Left ventricle myocardium superior (tissue), 1 donor: ENCODE measurements at places on chromosomes 7 and 10.
A peak's percentile ranks its signal among the peaks of the same experiment; 100 is the strongest.

- DNase-seq = peak; percentile 37
Observed at GRCh38 chr10:22022257-22023032, 18.9 kb upstream of the DNAJC1 start.

DNA sequence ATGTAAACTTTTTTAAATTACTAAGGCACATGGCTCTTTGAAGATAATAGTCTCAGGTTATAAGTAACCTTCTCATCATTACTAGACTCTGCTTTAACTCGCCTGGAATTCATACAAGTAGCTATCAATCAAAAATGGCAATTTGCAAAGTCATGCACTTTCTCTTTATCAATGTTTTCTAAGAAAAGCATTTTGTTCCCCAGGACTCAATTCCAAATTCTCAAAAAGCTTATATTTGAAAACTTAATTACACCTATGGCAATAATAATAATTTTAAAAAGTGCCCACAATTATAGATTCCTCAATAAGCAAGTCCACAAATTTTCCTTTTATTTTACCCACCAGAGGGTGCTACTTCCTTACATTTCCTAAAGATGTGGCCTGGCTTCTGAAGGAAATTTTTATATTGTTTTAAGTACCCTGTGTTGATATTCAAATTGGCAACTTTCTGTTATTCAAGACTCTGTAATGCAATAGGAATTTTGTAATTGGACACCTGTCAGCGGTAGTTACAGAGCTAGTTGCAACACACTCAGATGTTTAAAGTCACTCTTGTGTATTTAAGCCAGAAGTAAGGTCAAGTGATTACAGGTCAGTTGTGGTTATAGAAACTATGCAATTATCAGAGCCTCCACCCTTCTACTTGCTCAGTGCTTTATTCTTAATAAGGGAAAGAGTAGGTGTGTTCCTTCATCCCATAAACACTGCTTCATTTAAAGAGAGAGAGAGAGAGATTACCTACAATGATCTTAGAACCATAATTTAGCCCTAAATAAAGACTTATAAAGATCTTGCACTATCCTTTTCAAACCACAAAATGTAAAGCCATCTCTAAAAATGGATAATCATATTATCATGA lies 47.1 kb upstream of the HYAL4 start:
- no peak for DNase-seq

DNA sequence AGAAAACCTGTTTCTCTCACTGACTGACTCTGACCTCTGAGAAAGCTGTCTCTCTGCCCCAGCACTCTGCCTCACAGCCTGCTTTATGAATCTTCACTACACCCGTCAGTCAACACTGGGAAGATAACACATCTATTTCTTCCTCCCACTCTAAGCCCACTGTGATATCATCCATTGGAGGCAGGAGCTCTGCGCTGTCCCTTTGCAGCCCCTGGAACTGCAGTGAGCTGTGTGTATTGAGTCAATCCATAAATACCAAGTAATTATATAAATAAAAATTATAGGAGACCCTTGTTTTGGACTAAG lies 17.2 kb upstream of the FXYD4 start:
- no peak for DNase-seq

DNA sequence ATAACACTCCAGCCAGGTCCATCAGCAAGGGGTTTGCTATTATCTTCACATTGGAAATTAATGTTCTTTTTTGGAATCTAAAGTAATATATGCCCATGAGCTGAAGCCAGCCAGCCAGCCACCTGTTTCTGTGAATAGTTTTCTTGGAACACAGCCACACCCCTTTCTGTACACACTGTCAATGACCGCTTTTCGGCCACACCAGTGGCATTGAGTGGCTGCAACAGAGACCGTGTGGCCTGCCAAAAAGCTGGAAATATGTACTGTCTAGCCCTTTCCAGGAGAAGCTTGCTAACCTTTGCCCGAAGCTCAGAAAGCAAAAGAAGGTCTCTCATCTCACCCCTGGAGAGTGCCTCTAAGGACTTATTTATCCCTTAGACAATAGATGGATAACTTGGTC lies 98.5 kb upstream of the NPS start:
- DNase-seq = no peak

GRCh38 chr10:47146572-47146971 lies 153.4 kb upstream of the GDF10 start:
- no peak for DNase-seq

GRCh38 chr10:89062861-89063260 lies 72.3 kb downstream of the FAS start:
- DNase-seq = peak; percentile 75

DNA sequence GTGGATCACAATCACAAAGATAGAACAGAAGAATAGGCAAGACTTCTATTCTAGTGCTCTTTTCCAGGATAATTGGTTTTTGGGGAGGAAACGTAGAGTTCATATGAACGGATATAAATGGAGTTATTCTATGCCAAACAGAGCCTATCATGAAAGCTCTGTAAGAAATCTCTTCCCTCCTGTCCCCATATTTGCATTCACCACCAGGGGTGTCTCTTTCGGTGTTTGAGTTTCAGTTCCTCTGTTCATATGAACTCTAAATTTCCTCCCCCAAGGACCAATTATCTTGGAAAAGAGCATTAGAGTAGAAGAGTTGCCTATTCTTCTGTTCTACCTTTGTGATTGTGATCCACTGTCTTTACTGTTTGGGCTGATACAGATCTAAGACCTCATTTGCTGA lies 48.3 kb upstream of the CDC14C start:
- DNase-seq = no peak

DNA sequence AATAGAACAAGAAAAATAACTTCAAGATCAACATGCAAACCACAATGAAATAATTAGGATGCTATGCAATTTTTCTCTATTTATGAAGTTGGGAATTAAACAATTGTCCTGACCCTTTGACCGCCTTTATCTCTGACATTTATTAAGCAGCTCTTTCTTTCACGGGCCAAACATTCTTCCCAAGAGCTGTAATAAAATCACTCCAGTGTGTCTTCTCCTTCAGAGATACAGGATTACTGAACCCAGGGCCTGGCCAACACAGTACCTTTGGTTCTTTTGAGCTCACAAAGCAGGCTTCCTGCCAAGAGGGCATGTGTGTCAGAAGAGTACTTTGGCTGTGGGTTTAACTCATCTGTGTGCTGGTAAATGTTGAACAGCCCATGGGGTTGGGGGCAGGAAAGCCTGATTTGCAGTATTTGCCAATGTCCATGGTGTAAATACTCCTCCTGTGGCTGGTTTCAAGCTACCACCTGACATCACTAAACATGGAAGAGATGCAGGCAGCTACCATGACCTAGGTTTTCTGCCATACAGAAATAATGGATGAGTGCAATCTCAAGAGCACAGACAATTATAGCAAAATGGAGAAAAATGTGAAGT lies 121.7 kb downstream of the FANK1 start:
- no peak for DNase-seq

- DNase-seq = no peak
Observed at GRCh38 chr7:42471573-42472174, 234.7 kb upstream of the GLI3 start.

DNA sequence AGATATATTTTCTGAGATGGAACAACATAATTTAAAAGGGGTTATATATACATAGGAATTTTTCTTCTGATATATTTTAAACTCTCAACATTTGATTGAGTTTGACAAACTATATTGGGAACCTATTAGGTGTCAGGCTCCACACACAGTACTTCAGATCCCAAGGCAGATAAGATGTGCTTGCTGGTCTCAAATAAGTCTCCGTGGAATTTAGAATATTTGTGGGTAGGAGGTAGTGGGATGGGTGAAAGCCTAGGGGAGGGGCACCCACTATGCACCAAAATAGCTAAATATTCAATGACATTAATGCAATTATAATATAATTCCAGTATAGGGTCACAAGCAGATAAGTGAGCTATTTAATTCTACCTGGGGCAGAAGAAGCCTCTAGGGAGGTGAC lies 81.5 kb downstream of the ARL4A start:
- DNase-seq = no peak

DNA sequence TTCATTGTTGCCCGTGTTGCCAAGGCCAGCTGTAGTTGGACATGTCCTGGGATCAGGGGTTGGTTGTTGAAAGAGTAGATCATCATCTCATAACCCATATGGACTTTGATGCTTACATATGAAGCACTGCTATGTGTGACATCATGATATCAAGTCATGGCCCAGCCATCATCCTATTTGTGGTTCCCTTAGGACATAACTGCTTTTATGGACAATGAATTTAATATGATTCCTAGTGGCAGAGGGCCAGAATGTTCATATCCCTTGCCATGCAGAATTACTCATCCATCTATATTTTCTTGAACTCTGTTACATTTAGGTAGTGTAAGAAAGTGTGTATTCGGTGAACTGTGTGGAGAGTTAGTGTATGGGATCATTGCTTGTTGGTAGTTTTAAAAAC lies 343.9 kb upstream of the LRGUK start:
- no peak for DNase-seq

DNA sequence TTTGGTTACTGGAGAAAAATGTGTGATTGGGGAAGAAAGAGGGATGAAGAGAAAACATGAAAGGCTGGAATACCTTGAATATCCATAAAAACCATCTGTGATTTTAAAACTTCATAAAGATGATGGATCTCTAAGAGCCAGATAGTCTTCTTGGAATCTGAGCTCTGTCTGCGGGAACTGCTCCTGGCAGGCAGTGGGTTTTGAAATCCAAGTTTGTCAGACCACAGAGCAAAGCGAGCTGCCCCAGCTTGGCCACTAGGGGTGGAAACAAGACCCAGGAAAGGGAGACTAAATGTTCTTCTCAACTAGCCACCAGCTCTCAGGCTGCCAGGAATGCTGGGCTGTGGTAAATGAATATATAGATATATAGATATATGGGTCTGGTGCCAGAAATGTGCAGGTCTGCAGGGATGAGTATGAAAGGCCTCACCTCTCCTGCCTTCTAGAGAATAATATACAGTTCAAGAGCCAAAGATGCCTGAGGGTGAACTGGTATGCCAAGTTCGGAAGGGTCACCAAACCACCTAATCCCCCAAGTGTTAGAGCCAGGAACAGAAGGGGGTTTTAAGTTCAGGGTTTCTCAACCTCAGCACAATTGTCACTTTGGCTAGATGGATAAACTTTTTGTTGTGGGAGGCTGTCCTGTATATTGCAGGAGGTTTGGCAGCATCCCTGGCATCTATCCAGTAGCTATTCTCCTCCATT lies 208.8 kb downstream of the KCNMA1 start:
- DNase-seq = no peak

- peak; percentile 36 for DNase-seq
Observed at GRCh38 chr7:102453319-102453718, 11.3 kb downstream of the ALKBH4 start.

DNA sequence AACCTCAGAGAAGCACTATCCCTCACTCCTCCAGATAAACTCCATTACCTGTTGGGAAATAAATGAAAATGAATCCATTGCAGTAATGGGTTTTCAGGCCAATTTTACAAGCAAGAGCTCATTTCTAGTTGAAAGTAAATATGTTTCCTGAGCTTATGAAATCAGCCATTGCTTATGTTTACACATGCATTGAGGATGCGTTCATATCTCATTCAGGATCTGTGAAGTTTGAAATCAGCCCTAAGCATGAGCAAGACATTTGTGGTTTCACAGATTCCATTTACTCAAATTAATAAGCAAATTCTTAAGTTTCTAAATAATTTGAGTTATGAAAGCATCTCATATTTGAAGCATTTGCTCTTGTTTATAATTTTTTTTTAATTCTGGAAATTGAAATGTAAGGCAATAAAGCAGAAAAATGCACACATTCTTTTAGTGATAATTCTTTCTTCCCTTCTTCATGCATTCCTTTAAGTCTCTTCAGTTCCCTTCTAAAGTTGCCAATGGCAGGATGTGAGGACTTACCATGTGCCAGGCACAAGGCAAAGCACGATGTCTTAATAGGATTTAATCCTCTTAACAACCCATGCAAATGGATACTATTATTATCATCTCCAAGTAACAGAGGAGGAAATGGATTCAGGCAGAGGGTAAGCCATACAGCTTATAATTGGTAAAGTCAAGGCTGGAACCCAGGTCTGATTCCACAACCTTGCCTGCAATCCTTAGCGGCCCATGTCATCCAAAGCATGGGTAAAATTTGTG lies 35.0 kb upstream of the CTTNBP2 start:
- no peak for DNase-seq

- no peak for DNase-seq
Observed at GRCh38 chr7:123719197-123719721, 29.5 kb downstream of the WASL start.

DNA sequence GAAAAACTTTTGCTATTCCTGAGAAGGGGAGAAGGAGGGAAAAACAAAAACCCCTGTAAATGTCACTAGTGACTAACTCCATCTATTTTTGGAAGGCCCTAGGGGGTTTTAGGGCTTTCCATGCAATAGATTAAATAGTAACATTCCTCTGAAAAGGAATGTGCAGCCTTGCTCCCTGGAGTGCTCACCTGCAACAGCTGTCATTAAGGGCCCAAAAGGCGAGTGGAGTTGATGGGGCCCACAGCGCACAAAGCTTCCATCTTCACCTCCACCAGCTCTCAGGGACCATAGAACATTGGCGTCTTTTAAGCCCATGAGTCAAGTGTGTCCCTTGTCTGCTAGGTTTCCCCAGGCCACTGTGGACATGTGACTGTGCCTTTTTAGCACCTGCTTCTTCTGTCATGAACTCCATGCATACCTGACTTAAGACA lies 58.0 kb upstream of the IL6 start:
- no peak for DNase-seq

GRCh38 chr10:44981172-44982113 lies 2.8 kb upstream of the DEPP1 start:
- DNase-seq = peak; percentile 65

GRCh38 chr10:125149036-125149679 lies 11.2 kb downstream of the CTBP2 start:
- DNase-seq = peak; percentile 62

- DNase-seq = no peak
Observed at GRCh38 chr10:60384708-60385398, 4.8 kb downstream of the ANK3 start.
